BE2C (cell line): ENCODE measurements at places on chromosomes 5 and 9.

DNA sequence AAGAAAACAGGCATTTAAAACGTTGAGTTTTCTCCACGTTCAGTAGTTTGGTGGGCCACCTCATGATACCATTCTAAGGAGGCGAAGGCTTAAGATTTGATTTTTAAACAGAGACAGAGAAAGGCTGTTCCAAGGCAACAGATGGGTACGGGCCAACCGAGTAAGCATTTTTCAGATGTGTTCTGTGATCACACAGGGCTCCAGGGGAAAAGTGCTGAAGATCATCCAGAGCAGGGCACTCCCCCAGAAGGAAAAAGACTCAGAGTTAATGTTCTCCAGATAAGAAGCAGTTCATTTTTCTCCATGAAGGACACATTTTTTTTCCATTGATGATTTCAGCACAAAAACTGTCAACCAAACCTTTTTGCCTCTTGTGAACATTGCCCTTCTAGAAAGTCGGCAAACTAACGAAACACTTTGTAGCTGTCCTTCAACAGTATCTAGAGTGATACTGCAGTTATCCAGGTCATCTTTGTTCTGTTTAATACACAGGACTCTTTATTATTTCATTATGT is 138.7 kb downstream of the ALDH1A1 start:
- DNase-seq, result no peak

DNA sequence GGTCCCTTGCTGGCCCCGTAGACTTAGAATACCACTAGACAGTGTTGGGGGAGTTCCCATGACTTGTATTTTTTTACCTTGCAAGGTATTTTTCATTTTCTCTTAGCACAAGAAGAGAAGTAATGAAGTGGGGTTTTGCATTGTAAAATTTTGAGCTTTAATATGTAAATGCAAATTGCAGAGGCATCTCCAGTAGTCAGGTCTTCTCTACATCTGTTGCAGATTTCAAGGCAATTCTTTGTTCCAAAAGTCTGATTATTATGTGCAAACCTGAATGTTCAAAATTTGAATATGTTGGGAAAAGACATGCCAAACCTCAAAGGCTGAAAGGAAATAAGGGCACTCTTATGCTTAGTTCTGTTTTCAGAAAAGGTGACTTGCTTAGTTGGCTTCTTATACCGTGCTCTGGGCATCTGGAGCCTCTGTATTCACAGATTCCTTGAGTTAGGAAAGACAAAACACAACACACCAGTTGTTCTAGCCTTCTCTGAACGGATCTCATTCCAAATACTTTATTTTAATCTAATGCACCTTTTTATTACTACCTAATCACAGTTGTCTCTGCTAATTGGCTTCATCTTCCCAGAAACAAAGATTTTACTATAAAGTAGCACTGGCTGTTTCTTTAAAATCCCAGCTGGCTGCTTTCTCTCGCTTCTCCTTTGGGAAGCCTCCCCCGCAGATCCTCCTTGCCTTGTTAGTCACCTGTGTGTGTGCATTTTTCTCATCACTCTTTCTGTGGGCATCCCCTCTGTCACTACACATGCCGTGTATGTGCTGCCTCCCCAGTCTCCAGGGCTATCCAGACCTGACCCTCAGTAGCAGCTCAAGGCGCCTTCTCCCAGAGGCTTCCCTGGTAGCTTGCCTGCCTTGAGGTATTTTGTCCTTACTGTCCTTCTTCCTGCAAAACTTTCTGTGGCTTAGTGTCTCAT is 138.2 kb downstream of the TLE4 start:
- DNase-seq, result no peak

GRCh38 chr9:69898714-69899209 is 78.1 kb downstream of the CFAP95 start:
- DNase-seq, result no peak

- DNase-seq, result no peak
Observed at GRCh38 chr5:116038817-116039216, 6.5 kb downstream of the ARL14EPL start.

DNA sequence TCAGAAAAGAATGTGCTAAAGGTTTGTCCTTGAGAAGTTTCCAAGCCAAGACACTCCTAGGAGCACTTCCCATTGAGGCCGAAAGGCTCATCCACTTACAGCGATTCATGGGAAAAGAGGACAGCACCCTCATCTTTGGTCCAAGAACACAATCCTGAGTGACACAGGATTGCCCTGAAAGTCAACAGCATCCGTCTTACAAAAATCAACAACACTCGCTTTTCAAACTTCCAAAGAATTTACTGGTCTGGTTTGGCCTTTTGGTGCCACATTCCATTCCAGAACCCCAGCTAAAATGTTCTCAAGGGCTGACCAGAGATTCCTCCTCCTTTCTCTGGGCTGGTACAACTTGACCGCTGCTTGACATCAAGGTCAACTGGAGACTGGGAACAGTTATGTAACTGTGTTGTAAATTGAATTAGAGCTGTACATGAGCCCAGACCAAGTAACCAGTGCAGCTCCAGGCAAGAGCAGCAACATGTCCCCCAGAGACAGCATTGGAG is 415.8 kb upstream of the PIK3R1 start:
- DNase-seq, result peak; percentile 8

- DNase-seq, result no peak
Observed at GRCh38 chr5:99037668-99038067, 108.9 kb upstream of the CHD1 start.

DNA sequence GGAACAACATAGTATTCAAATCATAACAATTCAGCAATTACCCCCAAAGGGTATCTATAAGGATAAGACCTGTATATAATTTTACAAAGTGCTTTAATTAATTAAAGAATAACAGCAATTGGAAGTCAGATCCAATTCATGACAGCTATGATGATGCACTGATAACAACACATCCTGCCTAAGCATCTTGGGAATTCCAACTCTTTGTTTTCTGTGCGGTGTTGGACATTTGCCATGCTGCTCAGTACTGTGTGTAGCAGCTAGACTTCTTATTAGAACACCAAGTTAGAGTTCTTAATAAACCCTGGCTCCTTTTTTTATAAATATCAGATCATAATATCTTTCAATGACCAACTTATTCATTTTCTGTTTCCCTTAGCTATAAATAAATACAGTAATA is 209.0 kb downstream of the SEC61B start:
- DNase-seq, result no peak

- DNase-seq, result no peak
Observed at GRCh38 chr5:147551677-147552076, 41.8 kb upstream of the DPYSL3 start.

- no peak for DNase-seq
Observed at GRCh38 chr9:347667-348292, 133.1 kb downstream of the DOCK8 start.

- DNase-seq, result no peak
Observed at GRCh38 chr5:71924325-71924724, 182.9 kb upstream of the MAP1B start.

DNA sequence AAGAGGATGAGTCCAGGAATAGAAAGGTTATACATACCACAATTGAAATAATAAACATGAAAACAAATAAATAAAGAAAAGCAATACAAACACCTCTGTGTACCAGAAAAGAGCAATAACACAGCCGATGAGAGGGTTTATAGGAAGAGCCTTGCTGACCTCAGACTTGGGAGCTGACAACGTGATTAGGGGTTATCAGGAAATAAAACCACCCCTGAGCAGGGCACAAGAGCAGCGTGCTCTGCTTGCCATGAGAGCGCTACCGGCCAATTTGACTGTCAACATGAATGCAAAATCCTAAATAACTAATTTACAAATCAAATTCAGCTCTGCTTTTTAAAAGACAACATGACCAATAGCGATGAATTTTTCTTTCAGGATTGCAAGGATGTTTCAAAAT is 2.6 kb upstream of the FREM1 start:
- DNase-seq, result no peak

DNA sequence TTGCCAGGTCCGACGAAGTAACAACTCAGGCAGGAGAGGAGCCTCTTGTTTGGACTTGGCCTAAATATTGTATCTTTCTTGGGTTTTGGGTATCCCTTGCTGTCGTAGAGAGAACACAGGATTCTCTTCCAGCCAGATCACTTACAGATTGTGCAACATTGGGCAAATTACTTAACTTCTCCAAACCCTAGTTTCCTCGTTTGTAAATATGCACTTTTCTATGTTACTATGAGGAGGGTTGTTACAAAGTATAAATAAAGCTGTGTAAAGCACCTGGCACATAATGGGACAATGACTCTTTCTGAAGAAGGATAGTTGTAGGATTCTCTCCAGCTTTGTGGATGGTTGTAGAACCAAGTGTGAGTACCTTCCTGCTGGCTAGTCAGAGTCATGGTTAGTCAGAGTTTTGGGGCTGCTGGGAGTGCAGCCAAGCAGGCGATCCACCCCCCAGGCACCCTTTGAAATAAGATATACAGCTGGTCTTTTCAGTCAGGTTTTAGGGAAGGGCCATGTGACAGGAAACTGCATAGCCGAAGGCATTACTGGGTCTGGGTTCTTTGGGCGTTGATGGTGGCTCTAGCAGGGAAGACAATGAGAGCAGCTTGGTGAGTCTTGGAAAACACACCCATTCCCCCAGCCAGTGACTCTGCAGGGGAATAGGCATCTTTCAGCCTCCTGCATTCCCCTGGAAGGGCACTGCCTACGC is 49.9 kb upstream of the GDNF start:
- peak; percentile 14 for DNase-seq

- DNase-seq, result no peak
Observed at GRCh38 chr9:98570055-98570454, 138.7 kb downstream of the GABBR2 start.

- DNase-seq, result no peak
Observed at GRCh38 chr9:33794560-33794959, 801 bp upstream of the PRSS3 start.

- DNase-seq, result no peak
Observed at GRCh38 chr9:121837113-121837961, 185.9 kb downstream of the DAB2IP start.

DNA sequence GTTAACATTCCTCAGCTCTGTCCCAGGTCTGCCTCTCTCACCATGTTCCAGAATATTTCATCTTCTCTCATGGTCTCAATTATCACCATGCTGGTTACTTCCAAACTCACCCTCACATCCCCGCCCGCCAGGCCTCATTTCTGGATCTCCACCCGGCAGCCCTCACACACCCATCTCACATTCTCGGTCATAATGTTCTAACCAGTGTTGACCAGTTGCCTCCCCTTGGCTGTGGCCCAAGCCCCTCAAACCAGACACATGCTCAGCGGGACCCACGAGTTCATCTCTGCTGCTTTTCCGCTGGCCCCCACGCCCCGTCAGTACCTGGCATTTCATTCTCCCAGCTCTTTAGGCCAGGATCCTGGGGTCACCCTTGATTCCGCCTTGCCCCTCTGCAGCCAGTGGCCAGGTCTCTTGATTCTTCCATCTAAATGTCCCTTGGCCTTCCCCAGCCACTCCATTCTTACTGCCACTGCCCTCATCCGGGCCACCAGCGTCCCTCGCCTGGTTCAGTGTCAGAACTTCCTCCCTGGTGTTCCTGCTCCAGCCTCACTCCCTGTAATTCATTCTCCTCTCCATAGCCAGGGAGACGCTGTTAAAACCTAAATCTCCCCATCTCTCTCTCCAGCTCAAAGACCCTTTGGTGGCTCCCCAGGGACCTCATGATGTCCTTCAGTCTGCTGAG is 141.7 kb downstream of the MVB12B start:
- DNase-seq, result no peak

DNA sequence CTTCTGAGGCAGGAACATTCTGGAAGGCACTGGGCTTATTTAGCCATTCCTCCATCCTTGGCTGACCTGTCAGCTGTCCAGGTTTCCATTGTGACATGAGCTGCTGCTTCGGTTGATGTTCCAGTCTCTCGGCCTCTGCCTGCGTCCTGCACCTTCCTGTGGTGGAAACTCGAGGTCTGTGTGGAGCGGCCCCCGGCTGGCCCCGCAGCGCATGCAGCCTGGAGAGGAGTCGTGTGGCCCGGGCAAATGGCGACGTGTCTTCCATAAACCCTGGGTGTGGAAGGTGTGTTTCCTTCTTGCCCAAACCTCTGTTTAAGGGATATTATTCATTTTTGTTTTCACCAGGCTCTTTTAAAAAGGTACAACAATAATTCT is 36.5 kb upstream of the SLC9A3 start:
- DNase-seq, result peak; percentile 1

DNA sequence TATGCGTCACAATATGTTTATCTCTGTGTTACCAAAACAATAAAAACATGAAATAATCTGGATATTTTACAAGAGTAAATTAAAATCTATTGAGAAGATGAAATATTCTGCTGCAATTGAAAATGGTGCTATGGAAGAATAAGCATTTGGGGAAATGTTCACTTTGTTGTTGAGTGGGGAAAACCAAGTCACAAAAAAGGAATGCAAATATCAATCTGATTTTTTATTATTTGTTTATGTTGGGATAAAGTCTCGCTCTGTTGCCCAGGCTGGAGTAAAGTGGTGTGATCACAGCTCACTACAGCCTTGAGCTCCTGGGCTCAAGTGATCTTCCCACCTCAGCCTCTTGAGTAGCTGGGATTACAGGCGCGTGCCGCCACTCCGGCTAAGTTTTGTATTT is 8.6 kb upstream of the F2RL1 start:
- no peak for DNase-seq

- DNase-seq, result no peak
Observed at GRCh38 chr5:76482984-76483383, 79.9 kb downstream of the IQGAP2 start.

DNA sequence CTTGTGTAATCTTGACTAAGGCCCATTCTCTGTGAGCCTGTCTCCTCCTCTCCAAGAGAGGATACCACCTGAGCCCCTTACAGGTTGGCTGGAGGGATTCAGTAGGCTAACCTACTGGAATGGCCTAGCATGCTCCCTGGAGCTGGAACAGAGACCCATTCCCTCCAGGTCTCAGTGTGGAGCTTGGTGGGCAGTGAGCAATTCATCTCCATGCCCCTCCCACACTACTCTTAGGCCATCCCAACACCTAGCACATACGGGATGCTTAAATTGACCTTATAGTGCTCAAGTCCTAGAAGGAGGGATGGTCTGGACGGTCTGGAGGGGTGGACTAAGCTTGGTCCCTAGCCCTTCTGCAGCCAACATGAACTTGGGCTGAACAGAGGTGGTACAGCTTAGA is 75.6 kb downstream of the CRB2 start:
- no peak for DNase-seq

GRCh38 chr9:116087246-116087645 is 66.3 kb upstream of the PAPPA start:
- no peak for DNase-seq

DNA sequence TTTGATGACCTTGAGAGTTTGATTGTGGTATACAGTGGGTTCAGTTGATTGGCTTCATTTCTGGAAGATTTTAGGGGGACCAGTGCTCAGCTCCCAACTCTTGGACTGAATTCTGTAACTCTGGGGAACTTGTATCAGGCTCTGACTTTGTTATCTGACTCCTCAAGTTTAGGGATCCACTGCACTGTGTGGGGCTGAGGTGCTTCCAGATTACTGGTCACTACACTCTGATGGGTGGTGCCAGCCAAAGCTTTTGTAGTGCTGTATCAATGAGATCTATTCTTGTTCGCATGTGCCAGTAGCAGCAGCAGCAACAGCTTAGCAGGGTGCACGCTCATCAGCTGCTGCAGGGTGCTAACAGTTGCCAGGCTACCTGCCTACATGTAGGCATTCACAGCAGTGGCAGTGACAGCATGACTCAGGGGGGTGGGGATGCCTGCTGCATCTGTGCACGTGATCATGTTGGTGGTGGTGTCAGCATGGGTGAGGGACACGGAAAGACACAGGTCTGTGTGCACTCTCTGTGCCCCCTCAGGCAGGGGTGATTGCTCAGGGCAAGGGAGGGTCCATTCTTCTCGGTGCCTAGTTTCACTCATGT is 438.8 kb upstream of the SEMA6A start:
- DNase-seq, result no peak

- no peak for DNase-seq
Observed at GRCh38 chr5:168879929-168880328, 300.8 kb upstream of the PANK3 start.

- DNase-seq, result no peak
Observed at GRCh38 chr5:133392448-133392847, 219.9 kb downstream of the FSTL4 start.
